NCI-H1436 treated with DMSO at 0.1 percent for 48 hours (cell line): ENCODE measurements at places on chromosomes 2 and 18.

DNA sequence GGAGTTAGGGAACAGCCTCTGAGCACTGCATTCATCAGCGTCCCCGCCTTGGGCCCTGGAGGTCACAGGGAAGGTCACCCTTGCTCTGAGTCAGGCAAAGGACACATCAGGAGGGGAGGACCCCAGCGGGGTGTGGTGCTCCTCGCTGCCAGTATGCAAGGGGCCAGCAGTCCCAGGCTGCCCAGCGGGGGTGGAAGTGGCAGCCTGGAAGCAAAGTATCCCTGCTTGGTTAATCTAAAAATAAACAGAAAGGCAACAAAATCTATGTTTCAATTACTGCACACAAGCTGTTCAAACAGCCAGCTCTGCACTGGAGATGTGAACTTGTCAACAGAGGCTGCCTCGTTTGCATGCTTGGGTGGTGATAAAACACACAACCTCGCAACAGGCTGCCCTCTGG is 164.1 kb downstream of the KLHL29 start:
- DNase-seq = no peak

DNA sequence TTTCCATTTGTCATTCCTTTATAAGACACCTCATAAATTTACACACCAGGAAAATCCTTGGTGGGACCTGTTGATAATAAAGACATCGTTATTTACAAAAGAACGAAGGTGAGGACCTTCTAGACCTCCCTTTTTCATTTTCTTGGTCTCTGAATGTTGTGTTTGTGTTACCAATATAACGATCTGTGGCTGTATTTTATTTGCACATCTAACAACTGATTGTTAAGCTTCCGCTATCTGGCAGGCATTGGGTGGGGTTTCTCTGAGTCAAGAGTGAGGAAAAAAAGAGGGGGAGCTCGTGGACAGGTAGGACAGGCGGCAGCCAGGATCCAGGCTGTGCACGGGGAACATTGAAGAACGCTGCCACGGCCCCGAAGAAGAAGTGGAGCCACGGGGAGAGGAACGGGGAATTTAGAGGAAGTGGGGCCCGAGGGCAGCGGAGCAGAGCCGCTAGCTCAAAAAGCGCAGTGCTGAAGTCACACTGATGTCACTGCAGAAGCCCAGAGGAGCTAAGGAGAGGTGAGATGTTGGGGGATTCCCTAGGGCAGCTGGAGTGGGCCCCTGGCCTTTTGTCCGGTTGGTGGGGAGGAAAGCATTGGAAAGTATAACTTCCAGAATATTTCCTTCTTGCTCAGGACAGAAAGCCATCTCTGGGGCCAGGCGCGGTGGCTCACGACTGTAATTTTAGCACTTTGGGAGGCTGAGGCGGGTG is 20.9 kb upstream of the DNMT3A start:
- no peak for DNase-seq

- peak; percentile 75 for DNase-seq
Measured at GRCh38 chr2:195694553-195694952, 37.5 kb downstream of the SLC39A10 start.

GRCh38 chr18:21450913-21451312 is 149.6 kb downstream of the ESCO1 start:
- no peak for DNase-seq

DNA sequence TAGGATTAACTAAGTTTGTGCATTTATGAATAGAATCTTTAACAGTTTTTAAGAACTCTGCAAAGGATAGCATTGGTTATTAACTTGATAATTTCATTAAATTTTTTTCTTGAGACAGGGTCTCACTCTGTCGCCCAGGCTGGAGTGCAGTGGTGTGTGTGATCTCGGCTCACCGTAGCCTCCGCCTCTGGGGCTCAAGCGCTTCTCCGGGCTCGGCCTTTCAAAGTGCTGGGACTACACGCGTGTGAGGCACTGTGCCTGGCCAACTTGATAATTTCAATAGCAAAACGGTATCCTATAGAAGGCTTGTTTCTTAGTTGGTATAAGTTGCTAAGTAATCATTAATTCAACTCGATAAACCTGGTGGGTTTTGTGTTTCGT is 38.0 kb downstream of the ADNP2 start:
- DNase-seq = no peak

- DNase-seq = no peak
Measured at GRCh38 chr2:206255003-206255402, 19.5 kb upstream of the ZDBF2 start.

GRCh38 chr2:176567361-176567760 is 298.1 kb downstream of the MTX2 start:
- no peak for DNase-seq

GRCh38 chr2:43840965-43841364 is 2.2 kb downstream of the ABCG8 start:
- DNase-seq = no peak

DNA sequence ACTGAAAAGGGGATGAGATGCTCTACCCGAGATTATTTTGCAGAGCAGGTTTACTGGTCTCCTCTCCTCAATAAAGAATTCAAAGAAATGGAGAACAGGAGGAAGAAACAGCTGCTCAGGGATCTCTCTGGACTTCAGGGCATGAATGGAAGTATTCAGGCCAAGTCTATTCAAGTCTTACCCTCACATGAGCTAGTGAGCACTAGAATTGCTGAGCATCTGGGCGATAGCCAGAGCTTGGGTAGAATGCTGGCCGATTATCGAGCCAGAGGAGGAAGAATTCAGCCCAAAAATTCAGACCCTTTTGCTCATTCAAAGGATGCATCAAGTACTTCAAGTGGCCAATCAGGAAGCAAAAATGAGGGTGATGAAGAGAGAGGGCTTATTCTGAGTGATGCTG is 60.0 kb downstream of the PIKFYVE start:
- DNase-seq = no peak

GRCh38 chr2:156023229-156023869 is 309.2 kb downstream of the NR4A2 start:
- no peak for DNase-seq

DNA sequence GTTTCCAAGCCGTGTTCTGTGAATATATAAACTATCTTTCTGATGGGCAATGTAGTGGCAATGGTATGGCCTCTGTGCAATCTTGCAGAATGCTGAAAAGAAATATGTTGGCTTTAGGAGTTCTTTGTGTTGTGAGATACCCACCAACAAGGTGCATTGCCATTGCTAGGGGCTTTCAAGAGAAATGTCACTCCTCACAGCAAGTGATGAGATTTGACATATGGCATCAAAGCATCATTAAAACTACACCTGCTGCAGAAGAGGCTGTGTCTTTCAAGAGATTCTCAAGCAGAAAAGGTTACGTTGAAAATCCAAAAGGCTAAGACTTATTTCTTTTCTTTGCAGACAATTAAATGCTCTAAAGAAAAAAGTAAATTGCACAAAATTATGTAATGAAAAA is 1110.8 kb downstream of the CBLN2 start:
- DNase-seq = no peak

GRCh38 chr2:238128534-238129001 is 9.9 kb upstream of the KLHL30 start:
- DNase-seq = no peak

GRCh38 chr2:217166241-217166850 is 306.5 kb upstream of the TNP1 start:
- no peak for DNase-seq

DNA sequence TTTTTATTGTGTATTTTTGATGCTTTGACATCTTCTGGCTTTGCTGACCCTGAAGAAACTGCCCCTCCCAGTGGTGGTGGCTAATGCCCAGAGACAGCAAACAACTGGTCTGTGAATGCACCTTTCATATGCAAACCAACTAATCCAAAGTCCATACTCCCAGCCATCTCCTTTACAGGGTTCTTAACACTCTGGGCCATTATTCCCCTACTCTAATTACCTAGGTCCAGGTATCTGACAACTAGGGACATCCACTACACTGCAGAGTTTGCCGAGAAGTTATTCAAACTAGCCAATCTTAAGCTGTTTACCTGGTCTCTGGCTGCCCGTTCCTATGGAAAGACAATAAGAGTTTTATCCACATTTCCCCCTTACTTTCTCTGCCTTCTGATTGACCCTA is 73.6 kb downstream of the FSHR start:
- DNase-seq = no peak

DNA sequence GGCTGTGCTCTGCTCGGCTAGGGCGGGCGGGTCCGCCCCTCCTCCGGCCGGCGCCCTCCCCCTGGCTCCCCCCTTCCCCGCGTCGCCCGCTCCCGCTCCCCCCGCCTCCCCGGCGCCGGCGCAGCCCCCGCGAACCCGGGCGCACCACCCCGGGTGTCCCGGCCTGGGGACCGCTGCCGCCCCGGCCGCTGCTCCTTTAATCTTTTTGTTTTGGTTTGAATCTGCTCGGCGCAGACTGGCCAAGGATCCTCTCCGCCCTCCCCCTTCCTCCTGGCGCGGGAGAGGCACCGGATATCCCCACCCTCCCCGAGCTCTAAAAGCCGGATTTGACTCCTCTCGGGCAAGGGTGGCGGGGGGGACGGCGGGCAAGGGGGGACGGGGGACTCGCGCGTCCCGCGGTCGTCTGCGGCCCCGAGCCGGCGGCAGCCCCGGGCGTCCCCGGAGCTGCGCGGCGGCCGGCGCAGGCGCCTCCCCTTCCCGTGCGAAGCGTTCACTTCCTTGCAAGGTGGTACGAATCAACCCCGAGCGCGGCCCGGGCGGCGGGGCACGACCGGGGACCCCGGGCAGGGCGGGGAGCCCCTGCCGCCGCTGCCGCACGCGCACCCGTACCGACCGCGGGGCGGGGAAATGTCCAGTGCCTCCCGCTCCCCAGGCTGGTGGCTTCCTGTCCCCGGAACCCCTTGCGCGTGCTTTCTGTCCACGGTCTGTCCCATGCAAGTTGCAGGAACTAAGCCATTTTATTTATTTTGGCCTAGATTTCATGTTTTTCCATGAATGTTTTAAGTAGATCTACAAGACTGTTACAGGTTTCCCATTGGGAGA is at the start of gene PTGR3:
PTGR3 (minus strand) TSS at position 11 of the 822 bp plus-strand sequence. CDS start 81 bp downstream, outside the sequence.
- peak; percentile 33 for DNase-seq

- no peak for DNase-seq
Measured at GRCh38 chr2:161245671-161246070, 62.6 kb upstream of the PSMD14 start.

- DNase-seq = no peak
Measured at GRCh38 chr2:1236606-1237005, 176.7 kb upstream of the TPO start.

DNA sequence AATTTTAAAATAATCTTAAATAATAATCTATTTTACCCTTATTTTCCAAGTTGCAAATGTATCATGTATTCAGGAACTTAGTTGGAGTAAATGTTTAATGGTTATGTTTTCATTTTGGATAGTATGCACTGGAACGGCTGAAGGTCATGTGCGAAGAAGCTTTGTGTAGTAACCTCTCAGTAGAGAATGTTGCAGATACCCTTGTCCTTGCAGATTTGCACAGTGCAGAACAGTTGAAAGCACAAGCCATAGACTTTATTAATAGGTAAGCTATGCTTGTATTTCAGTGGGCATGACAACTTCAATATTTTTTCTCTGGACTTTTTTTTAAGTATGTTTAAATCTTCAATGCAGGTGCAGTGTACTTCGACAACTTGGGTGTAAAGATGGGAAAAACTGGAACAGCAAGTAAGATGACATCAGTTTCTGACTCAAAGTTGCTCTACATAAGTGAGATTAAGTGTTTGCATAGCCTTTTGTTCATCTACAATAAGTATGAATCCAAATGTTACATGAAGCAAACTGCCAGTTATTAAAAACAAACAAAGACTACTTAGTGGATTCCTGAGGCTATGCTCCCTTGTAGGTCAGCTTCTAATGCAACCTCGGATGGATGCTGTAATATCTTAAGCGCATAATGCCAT is 63.1 kb downstream of the SPOPL start:
- DNase-seq = no peak

- no peak for DNase-seq
Measured at GRCh38 chr2:189363559-189363958, 77.7 kb upstream of the WDR75 start.

DNA sequence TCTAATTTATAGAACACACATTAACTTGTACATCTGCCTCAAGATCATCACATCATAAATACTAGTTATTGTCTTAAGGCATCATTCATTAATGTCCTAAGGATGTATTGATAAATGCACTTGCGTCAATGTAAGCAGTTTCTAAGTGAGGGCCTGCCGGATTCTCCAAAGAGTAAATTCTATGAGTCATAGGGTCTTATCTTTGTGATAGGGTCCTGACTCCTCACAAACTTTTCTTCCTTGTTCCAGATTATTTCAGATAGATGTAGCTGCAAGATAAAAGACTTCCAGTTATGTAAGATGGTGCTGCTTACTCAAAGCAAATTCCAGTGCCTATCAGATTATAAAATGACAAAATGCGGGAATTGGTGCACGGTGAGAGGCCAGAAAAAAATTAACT is 315.0 kb upstream of the SLC39A10 start:
- no peak for DNase-seq
